ENCODE measurements at places on chromosomes 2 and 18.

DNA sequence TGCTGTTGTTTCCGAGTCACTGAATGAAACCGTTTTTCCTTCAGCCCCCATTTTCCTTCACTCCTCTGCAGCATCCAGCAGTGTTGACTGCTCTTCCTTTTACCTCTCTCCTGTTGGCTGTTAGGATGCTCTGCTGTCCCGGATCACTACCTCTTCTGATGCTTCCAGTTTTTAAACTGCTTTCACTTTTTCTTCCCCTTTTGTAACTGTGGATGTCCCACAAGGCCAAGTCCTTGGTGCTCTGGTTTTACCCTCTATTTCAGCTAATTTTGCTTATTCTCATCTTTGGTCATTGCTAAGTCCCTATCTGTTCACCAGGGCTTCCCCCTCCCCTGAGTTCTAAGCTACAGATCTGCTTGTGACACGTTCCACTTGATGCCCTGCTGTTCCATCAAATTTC lies 39.4 kb upstream of the MAP4K3 start:
- no peak for DNase-seq

DNA sequence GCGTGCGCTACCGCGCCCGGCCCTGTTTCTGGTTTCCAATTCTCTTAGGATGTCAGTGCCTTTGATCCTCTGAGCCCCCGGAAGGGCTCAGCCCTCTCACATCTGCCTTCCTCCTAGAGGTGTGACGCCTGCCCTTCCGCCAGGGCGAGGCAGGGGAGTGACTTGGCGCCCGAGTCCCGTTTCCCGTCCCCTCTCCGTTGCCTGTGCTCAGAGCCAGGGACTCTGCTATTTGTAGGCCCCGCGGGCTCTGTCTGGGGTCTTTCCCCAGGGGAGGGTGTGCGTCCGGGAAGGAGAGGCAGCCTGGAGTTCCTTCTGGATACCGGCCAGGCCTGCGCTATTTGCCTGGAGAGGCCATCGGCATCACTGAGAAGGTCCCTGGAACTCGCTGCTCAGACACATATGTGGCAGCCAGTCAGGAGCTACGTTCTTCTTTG lies 103.7 kb upstream of the TAF1B start:
- DNase-seq = peak; percentile 48

DNA sequence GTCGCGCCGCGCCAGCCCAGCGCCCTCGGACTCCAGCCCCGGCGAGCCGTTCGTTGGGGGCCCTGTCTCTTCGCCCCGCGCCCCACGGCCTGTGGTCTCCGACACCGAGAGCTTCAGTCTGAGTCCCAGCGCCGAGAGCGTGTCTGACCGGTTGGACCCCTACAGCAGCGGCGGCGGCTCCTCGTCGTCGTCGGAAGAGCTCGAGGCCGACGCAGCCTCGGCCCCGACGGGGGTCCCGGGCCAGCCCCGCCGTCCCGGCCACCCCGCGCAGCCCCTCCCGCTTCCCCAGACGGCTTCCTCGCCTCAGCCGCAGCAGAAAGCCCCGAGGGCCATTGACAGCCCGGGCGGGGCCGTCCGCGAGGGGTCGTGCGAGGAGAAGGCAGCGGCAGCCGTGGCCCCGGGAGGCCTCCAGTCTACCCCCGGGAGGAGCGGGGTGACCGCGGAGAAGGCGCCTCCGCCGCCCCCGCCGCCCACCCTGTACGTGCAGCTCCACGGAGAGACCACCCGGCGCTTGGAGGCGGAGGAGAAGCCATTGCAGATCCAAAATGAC lies 1.4 kb downstream of the PHLPP1 start:
- peak; percentile 38 for DNase-seq

DNA sequence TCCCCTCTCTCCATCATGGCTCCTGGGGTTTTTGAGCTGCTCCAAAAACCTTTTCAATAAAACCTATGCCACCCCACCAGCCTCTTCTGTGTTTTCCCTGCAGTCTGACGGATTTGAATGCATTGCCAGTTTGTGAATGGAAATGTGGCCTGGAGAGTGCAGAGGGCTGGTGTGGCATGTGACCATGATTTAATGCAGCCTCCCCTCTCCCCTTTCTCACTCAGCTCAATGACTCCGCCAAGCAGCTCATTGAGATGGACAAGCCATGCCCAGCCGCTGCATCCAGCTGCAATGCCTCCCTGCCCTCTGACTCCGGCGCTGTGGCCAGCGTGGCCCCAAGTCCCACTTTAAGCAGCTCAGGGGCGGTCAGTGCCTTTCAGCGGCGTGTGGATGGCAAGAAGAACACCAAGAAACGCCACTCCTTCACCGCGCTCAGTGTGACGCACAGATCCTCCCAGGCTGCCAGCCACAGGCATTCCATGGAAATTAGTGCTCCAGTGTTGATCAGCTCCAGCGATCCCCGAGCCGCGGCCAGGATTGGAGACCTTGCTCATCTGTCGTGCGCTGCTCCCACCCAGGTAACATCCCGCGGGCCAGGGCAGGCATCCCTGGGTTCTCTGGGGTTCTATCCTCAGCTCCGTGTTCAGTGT lies 215.3 kb downstream of the SEPTIN10 start:
- DNase-seq = no peak

GRCh38 chr2:85357736-85358135 lies 3.2 kb downstream of the ELMOD3 start:
- DNase-seq = no peak

DNA sequence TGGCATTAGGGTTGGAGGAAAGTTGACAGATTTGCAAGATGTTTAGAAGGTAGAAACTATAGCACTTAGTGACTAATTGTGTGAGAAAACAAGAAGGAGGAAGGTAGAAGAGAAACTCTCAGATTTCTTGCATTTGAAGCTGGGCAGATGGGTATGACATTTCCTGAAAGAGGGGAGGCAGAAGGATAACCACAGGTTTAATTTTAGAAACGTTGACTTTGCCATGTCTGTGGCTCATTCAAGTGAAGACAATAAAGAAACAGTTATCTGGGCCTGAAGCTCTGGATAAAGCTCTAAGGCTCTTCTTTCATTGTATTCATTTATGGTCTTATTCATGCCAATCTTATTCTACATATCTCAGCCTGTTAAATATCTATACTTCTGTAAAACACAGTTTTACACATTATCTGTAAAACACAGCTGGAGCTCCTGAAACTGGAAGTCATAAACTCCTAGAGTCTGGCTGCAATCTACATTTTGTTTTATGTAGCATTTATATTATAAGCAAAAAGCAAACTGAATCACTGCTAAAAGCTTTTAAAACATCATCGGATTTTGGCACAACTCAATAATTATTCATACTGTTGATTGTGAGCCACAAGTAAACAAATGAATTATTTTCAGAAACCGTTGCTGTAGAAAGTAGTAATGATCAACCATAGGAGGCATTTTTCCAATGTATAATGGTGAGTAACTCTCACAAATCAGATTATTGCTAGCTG lies 138.5 kb downstream of the RIT2 start:
- DNase-seq = no peak

GRCh38 chr2:118580651-118581050 lies 266.8 kb downstream of the EN1 start:
- DNase-seq = no peak

- DNase-seq = no peak
Measured at GRCh38 chr2:222052934-222053367, 245.8 kb downstream of the PAX3 start.

- no peak for DNase-seq
Measured at GRCh38 chr2:140698636-140699035, 1432.2 kb downstream of the LRP1B start.

GRCh38 chr18:64165906-64166305 lies 17.0 kb upstream of the LINC00305 start:
- DNase-seq = no peak

- DNase-seq = no peak
Measured at GRCh38 chr2:29443151-29443550, 327.9 kb downstream of the CLIP4 start.

- no peak for DNase-seq
Measured at GRCh38 chr18:60555625-60556024, 183.1 kb upstream of the MC4R start.

- DNase-seq = no peak
Measured at GRCh38 chr2:34004936-34005335, 405.8 kb upstream of the FAM98A start.

- DNase-seq = no peak
Measured at GRCh38 chr2:68404164-68404563, 39.1 kb downstream of the PLEK start.

DNA sequence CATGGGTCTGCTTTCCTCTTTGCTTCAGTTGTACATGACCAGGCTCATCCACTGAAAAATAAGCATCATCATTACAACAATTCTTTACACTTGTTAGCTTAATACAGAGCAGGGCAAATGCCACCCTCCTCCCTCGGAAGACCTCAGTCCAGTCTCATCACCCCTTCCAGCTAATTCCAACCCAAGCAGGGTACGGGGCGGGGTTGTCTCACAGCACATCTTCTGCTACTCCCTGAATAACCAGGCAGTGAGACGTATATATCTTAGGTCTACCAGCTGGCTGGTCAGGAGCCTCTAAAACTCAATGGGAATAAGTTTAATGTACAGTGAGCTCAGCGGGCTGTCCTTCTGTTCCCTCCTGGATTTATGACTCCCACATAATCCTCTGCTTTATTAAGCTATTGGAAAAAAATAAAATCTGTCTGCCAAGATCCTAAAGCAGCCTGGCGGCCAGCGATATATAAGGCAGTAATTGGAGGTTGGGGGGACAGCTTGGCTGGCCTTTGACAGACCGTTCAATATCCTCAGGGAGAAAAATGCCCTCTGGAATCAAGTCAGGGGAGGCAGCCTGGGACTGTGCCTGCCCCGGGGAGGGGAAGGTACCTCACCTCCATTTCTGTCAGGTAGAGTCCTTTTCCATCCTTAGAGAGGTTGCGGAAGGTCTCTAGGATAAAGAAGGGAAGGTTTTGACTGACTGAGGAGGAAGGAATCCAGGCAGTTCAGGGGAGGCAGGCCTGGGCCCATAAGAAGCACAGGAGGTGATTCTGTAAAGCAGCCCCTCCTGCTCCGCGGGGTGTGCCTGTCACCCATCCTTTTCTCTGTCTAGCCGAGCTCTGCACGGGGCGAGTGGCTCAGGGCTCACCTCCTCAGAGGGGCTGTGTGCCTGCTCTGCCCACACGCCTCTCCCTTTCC lies 76.3 kb downstream of the CAPN13 start:
- no peak for DNase-seq

GRCh38 chr2:95303191-95303919 lies 6.2 kb downstream of the KCNIP3 start:
- DNase-seq = no peak

DNA sequence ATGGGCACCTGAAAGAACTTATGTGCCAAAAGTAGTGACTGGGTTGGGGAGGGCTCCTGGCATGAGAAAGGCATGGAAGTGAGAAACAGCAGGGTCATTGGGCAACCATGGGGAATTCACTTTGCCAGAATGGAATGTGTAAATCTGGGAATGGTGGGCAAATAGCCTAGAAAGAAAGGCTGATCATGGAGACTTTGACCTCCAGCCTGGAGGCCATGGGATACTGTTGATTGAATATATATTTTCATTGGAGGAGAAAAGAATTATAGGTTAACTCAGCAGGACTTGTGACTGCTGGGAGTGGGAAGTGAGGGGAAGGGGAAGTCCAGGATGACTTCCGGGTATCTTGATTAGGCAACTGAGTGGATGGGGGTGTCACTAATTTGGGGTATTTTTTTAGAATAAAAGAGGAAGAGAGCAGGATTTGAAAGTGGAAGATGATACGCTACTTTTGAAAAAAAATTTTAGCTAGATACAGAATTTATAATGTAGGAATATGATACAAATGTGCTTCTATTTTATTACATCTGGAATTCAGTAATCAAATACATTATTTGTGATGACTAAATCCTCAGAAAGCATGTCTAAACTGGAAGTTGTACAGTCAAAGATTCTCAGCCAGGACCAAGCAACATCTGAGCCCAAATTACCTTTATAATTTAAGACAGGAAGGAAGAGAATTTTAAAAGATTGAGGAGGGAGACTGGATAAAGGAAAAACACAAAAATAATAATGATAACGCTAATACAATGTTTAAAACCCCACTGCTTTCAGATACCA lies 116.2 kb downstream of the GATA6 start:
- DNase-seq = no peak

DNA sequence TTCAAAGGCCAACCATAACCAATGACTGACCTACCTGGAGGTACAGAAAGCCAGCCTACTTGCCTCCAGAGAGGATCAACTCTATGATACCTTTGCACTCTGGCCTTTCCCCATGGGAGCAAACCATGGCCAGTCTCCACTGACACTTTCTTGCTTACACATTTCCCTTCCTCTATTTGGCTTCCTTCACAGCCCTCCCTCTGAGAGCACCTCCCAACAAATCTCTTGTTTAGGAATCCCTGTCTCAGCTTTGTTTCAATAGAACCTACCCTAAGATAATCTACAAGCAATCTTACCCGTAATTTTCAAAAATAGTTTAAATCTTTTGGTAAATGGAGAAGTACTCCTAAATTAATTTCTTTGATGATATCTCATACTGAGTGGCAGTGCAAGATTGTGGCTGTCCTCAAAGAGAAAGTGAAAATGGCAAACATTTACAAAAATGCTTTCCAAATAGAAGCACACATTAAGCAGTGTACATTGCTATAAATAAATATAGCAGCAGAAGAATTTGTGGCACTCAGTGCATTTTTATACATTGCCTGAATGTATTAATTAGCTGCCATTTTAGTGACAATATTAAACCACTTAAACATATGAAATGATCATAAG lies 140.6 kb downstream of the CCDC148 start:
- no peak for DNase-seq

- DNase-seq = no peak
Measured at GRCh38 chr18:5975111-5976002, 80.0 kb upstream of the TMEM200C start.

- DNase-seq = no peak
Measured at GRCh38 chr2:79620679-79621078, 107.8 kb downstream of the CTNNA2 start.

- no peak for DNase-seq
Measured at GRCh38 chr2:130259594-130259993, 61.4 kb upstream of the TUBA3E start.

GRCh38 chr18:3037423-3037915 lies 24.5 kb upstream of the LPIN2 start:
- no peak for DNase-seq

DNA sequence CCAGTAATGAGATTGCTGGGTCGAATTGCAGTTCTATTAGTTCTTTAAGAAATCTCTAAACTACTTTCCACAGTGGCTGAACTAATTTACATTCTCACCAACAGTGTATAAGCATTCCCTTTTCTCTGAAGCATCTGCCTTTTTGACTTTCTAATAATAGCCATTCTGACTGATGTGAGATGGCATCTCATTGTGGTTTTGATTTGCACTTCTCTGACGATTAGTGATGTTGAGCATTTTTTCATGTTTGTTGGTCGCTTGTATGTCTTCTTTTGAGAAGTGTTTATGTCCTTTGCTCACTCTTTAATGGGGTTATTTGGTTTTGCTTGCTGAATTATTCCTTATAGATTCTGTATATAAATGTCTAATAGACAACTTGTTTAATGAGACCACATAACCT lies 69.6 kb upstream of the UGP2 start:
- DNase-seq = no peak

DNA sequence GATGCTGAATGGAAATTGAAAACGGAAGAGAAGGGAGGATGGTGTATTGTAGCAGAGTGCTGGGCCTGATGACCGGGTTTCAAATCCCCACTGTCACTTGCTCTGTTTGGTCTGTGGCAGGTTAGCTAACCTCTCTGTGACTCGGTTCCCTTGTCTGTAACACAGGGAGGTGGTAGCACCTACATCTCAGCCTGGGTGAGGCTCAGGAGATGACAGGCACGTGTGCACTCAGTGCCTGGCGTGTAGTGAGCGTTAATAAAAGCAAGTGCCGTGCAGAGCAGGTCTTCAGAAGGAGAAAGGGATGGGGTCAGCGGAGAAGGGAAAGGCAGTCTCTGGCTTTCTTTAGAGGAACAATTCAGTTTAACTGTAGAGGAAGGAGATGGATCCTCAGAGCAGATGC lies 125.5 kb upstream of the SMIM21 start:
- DNase-seq = no peak

- DNase-seq = no peak
Measured at GRCh38 chr2:8527676-8528075, 154.2 kb upstream of the ID2 start.
